Stimulated activated CD8-positive, alpha-beta memory T cell treated with anti-CD3 and anti-CD28 coated beads, Interleukin-7, amount 100 ng/mL, for 1 hour (primary cell): ENCODE measurements at places on chromosomes 2 and 18.

- DNase-seq, result no peak
Measured at GRCh38 chr2:20177556-20178248, 47.2 kb downstream of the SDC1 start.

- no peak for DNase-seq
Measured at GRCh38 chr2:168210895-168211570, 36.4 kb downstream of the STK39 start.

DNA sequence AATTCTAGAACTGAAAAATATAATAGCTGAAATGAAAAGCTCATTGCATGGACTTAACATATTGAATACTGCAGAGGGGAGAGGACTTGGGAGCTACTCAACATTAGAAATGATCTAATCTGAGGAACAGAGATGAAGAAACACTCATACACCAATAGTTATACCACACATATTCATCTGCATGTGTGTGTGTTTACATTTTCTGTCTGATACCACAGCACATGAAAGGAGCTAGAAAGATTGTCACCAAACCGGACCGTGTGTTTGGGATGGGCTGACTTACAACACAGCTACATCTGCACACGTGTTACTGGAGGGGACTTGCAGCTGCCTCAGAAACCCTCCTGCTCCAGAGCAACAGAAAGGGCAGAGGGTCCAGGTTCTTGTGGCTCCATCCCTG is 47.8 kb downstream of the PXDN start:
- no peak for DNase-seq

- no peak for DNase-seq
Measured at GRCh38 chr18:61284039-61284438, 49.2 kb upstream of the CDH20 start.

- DNase-seq, result no peak
Measured at GRCh38 chr2:24930768-24931167, 10.7 kb upstream of the ADCY3 start.

DNA sequence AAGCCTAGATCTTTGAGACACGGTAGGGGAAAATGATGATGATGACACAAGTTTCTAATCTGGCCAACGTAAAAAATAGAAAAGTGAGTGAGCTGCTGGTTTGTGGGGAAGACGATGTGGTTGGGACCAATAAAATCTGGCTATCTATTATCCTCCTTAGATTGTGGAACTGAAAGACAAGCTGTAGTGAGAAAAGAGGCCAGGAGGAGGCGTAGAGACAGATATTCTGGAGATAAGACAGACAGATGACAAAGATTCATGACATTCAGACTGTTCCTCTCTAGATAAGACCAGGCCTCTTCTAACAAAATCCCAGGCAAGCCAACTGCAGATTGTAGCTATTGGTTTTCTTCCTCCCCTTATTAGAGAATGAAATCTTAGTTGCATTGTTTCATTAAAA is 376.3 kb upstream of the UBE2E3 start:
- no peak for DNase-seq

GRCh38 chr2:120167272-120167671 is 55.9 kb downstream of the TMEM185B start:
- DNase-seq, result no peak

DNA sequence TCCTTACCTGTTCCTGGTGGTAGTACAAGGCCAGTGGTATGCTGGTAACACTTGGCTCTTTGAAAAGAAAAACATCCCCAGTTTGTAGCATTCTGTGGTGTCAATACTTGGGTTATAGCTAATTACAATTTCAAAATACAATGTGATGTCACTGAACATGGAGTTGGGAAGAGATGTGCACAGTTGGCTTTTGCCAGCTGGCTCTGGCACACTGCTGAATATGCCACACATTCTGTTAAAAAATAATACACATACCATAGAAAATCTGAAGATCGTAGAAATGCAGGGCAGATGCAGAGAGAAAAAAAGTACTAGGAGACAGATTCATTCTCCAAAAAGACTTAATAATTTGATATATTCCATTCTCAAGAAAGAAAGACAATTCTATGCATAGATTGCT is 101.5 kb downstream of the TACR1 start:
- DNase-seq, result no peak

GRCh38 chr2:38751596-38752410 is 642 bp upstream of the SRSF7 start:
- peak; percentile 9 for DNase-seq

DNA sequence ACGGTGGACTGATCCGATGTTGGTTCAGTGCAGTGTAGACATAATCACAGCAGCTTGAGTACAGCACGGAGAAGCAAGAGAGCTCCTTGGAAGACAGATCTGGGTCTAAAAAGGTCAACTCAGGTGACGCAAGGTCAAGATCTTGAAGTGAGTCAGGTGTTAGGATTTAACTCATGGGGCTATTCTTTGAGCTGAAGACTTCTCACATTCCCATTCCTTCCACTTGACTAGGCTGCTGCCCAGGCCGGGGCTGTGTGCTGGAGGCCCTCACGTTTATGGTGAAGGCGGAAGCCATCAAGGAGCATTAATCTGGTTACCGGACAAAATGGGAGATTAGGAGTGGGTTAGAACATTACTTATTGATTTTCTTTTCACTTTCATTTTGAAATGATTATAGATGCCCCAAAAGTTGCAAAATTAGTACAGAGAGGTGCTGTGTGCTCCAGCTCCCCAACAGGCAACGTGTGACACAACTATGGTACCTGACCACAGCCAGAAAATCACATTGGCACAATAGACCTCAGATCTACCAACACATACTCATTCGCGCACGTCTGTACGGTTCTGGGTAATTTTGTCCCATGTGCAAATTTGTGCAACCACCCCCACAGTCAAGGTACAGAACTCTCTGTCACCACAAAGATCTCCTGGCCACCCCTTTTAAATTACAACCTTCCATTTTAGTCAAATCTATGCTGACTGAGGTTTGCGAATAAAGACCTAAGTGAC is 77.6 kb upstream of the SEC11C start:
- no peak for DNase-seq

- no peak for DNase-seq
Measured at GRCh38 chr2:201696151-201696659, 2.2 kb downstream of the MPP4 start.

DNA sequence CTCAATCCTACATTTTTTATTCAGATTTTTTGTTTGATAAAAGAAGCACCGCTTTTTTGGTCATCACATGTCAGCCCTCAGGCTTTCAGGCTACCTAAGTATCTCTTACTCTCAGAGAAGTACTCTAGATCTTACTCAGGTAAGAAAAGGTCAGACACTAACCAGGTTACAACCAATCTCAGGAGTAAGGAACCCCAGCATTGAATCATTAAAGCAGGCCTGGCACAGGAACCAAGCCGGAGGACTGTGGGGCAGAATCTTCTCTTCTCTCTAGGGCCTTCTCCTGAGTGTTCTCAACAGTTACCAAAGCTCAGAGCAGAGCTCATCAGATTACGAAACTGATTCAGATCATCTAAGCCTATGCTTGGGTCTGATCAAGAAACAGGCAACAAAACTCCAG is 28.2 kb downstream of the RBMS1 start:
- DNase-seq, result no peak

DNA sequence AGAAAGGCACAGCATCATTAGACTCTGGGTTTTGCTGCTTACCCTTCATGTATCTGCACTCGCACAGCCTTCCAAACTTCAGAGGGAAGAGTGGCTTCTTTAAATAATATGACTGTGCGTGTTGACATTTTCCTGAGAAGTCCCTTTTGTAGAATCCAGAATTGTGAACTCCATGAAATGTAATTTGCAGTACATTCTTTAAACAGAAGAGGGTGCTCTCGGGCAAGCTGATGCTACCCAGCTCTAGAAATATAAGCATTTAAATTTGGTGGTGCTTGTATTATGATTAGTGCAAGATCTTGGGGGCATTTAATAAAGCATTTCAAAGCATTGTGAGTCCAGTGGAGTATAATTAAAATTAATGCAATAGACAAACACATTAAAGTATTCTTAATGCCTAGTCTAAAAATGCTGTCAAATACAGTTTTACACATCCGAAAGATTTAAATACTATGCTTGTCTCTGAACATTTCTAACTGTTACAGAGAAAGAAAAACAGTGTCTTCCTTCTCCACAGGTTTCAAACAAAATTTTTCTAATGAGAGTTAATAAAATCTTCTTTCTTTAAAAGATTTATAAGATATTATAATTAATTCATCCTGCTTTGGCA is 17.3 kb upstream of the GTF2A1L start:
- no peak for DNase-seq

GRCh38 chr18:56060967-56061541 is 473.1 kb upstream of the TCF4 start:
- DNase-seq, result no peak

GRCh38 chr18:4024702-4025101 is 430.4 kb downstream of the DLGAP1 start:
- DNase-seq, result no peak

DNA sequence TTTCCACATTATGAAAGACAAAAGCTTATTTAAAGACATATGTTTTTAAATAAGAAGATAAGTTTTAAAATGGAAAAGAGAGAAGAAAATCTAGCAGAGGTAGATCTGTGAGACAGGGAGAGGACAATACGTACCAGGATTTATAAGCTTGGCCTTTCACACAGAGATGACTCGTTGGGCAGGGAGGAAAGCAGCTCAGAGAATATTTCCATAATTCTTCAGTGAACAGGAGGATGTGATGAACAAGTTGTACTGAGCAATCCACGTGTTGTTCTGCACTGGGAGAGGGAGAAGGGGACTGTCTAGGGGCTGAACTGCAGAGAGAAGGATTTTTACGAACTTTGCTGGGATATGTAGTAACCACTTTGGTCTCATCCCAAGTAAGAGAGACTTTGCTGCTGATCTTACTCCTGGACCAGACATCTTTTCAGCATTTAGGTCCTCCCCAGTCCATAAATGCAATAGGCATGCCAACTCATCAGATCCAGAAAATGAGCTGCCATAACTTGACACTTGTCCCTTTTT is 162.5 kb upstream of the SETBP1 start:
- no peak for DNase-seq

- no peak for DNase-seq
Measured at GRCh38 chr2:3466482-3466863, 52.9 kb downstream of the ADI1 start.

DNA sequence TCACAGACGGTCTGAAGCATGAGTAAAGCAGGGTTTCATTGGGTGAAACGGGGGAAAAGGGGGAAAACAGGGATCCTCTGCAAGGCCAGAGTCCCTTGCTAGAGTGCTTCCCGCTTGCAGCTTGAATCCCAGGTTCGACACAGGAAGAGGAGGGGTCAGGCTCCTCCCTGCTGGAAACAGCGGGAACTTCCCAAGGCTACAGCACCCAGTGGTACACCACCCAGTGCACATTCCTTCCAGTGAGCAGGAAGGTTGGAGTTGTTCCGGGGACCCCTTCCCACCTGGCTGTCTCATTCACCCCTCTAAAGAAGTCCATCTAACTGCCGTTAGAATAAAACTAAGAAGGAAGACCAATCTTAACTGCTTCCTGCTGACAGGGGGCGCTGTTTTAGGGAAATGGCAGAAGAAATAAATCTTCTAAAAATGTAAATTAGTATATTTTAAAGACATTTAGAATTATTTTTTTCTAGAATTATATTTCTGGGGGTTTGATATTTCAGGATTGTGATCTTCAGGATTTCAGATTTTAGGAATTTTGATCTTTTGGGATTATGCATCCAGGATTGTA is 230.9 kb downstream of the RBM43 start:
- no peak for DNase-seq

- DNase-seq, result no peak
Measured at GRCh38 chr18:69217196-69218000, 183.3 kb upstream of the DOK6 start.

DNA sequence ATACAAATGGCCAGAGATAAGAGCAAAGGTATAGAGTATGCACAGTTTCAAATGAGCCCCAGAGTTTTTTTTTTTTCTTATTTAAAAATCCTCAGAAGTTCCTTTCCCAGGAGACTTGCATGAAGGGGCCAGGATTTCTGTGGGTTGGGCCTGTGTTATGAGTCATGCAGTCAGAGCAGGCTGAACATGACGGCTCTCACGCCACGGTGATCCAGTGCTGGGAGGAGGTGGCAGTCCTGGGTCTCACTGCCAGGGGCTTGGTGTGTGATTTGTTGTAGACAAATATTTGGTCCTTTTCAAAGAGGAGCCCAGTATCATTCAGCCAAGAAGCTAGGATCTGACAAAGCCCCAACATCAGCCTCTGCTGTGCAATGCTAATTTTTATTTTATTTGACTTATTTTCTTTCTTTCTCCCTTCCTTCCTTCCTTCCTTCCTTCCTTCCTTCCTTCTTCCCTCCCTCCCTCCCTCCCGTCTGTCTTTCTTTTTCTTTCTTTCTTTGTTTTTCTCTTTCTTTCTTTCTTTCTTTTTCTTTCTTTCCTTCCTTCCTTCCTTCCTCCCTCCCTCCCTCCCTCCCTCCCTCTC is 10.4 kb upstream of the KCNE4 start:
- no peak for DNase-seq

DNA sequence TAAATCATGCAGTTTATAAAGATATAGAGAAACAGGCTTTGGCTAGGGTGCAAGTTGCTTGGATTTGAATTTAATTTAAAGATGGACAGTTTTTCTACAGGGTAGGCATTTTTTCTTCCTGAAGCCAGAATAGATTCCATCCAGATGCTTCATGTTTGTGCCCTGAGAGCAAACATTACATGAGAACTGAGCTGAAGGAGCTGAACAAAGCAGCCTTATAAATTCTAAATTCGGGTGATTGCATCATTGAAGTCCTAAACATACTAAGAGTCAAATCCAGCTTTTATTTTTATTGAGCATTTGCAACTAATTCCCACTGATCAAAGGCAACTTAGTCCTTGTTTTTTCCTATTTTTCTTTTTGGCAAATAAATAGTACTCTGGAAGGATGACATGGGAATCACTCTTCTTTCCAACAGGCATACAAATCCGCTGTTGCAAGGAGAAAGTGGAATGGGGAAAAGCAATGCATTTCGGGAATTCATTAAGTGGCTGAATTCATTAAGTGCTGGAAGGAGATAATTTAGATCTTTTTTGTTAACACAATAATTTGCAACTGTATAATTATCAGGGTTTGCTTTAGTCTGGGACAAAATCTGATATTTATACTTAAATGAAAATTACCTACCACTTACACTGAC is 828.0 kb downstream of the SLC4A3 start:
- no peak for DNase-seq
